ENCODE measurements at places on chromosomes 5 and 9. TPM values are rescaled to one million over a fixed set of nuclear protein-coding genes. Genes with fewer than 3 reads are reported as not detected.

- H3K36me3 ChIP-seq: no peaks in the 10 kb centered on the region
- H3K4me1 ChIP-seq: no peaks in the 10 kb centered on the region
- H3K27me3 ChIP-seq: no peaks in the 10 kb centered on the region
- H3K4me3 ChIP-seq: no peak overlapping the region
Measured at GRCh38 chr5:92320446-92320845, 937.3 kb upstream of the ARRDC3 start.

GRCh38 chr5:119255571-119256356 lies 100.1 kb upstream of the TNFAIP8 start:
- H3K4me3 ChIP-seq: no peak overlapping the region
- H3K27ac ChIP-seq: no peak overlapping the region
- H3K4me1 ChIP-seq: peaks cover 2% of the 10 kb centered on the region
- DNase-seq: peak; percentile 19
- no peaks in the 10 kb centered on the region for H3K36me3 ChIP-seq

- DNase-seq: no peak
- H3K27me3 ChIP-seq: no peaks in the 10 kb centered on the region
- H3K36me3 ChIP-seq: 0 out of 2 replicates have a peak, but pooled peaks cover 2% of the 10 kb centered on the region
- no peak overlapping the region for H3K4me3 ChIP-seq
Measured at GRCh38 chr9:97484134-97484533, 17.3 kb upstream of the TMOD1 start.

GRCh38 chr5:116382032-116382873 lies 192.4 kb downstream of the SEMA6A start:
- no peak overlapping the region for H3K4me3 ChIP-seq
- DNase-seq: no peak
- H3K27ac ChIP-seq: no peak overlapping the region
- H3K36me3 ChIP-seq: no peaks in the 10 kb centered on the region

- no peak overlapping the region for H3K4me3 ChIP-seq
- H3K27me3 ChIP-seq: no peaks in the 10 kb centered on the region
- H3K4me1 ChIP-seq: no peaks in the 10 kb centered on the region
- DNase-seq: no peak
Measured at GRCh38 chr5:176481711-176482110, 33.5 kb downstream of the FAF2 start.

GRCh38 chr9:22975951-22976350 lies 529.3 kb downstream of the DMRTA1 start:
- no peaks in the 10 kb centered on the region for H3K27me3 ChIP-seq
- no peak overlapping the region for H3K4me3 ChIP-seq
- H3K36me3 ChIP-seq: no peaks in the 10 kb centered on the region
- no peaks in the 10 kb centered on the region for H3K4me1 ChIP-seq
- no peak for DNase-seq
- H3K27ac ChIP-seq: no peak overlapping the region

GRCh38 chr5:39214912-39215709 lies 4.3 kb downstream of the FYB1 start:
- H3K27ac ChIP-seq: no peak overlapping the region
- H3K36me3 ChIP-seq: no peaks in the 10 kb centered on the region
- no peaks in the 10 kb centered on the region for H3K4me1 ChIP-seq
- no peak for DNase-seq
- H3K27me3 ChIP-seq: no peaks in the 10 kb centered on the region
- H3K4me3 ChIP-seq: no peak overlapping the region

DNA sequence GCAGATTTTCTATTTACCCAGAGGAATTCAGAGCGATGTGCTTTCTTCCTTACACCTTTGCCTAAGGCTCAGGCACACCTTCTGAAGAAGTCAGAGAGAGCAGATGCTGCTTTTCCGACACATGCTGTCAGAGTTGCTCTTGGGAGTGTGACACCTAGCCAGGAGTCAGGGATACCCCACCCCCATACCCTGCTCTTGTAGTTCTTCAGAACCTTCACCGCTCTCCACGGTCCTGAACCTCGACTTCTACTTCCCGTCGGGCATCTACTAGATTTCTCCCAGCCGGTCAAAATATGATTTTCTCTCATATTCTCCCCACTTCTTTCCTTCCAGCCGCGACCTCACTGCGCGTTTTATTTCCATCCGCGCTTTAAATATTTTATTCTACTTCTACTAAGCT lies 1.7 kb downstream of the GRIN3A start:
- peaks cover 5% of the 10 kb centered on the region for H3K27me3 ChIP-seq
- no peak overlapping the region for H3K4me3 ChIP-seq
- H3K4me1 ChIP-seq: no peaks in the 10 kb centered on the region
- no peak overlapping the region for H3K27ac ChIP-seq
- DNase-seq: no peak
- H3K36me3 ChIP-seq: no peaks in the 10 kb centered on the region

- no peak overlapping the region for H3K4me3 ChIP-seq
- peaks cover 9% of the 10 kb centered on the region for H3K4me1 ChIP-seq
- no peak for DNase-seq
- H3K27me3 ChIP-seq: no peaks in the 10 kb centered on the region
- H3K36me3 ChIP-seq: no peaks in the 10 kb centered on the region
Measured at GRCh38 chr9:91825422-91825821, 124.6 kb downstream of the ROR2 start.

Gene OLFM1
- 3.5 TPM for total RNA-seq

DNA sequence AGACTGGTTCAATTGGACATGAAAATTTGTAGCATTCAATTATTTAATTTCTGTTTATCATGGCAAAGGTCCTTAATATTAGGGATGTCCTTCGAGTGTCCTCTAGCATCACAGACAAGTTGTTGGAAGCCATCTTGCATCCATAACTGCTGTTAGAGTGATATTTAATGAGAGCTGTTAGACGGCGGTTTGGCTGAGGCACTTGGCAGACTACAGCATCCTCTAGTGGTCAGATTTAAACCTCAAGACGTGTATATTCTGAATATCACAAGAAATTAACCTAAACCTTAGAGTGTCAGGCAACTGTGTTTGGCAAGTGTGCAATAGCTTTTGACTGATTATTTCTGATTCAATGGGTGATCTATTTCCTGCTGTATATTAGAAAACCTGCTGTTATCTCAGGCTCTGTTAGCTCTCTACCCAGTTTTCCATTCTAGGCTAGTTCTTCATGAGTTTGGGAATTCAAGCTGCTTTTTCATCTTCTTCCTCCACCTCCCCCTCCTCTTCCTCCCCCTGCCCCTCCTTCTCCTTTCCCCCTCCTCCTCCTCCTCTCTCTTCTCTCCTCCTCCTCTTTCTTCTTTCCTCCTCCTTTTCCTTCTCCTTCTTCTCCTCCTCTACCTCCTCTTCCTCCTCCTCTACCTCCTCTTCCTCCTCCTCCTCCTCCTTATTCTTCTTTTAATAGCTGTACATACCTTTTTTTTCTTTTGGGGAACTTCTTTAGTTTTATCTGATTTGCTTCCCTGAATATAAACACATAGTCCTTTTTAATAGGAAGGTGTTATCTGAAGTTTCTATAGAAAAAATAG lies 8.6 kb downstream of the SPINK1 start:
- no peaks in the 10 kb centered on the region for H3K36me3 ChIP-seq
- H3K27me3 ChIP-seq: peaks cover 17% of the 10 kb centered on the region
- H3K4me1 ChIP-seq: no peaks in the 10 kb centered on the region
- no peak overlapping the region for H3K4me3 ChIP-seq
- no peak overlapping the region for H3K27ac ChIP-seq
- peak; percentile 60 for DNase-seq

DNA sequence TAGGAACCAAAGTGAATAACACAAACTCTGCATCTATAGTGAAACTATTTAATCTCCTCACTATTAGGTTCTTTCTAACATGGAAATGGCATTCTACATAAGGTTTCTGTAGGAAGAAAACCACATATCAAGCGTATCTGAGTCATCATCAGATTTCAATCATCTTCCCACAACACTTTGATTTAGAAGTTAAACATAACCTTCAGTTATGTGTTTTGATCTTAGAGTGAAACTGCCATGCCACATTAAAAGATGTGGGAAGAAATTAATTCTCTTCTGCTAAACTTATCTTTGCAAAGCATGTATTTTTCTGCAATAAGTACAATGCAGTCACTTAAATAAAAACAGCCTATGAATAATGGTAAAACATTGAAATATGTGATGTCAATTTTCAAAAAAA lies 55.0 kb downstream of the MEF2C start:
- DNase-seq: no peak
- H3K27me3 ChIP-seq: no peaks in the 10 kb centered on the region
- peaks cover 34% of the 10 kb centered on the region for H3K4me1 ChIP-seq
- no peak overlapping the region for H3K4me3 ChIP-seq

GRCh38 chr5:82641331-82642003 lies 363.3 kb upstream of the RPS23 start:
- no peaks in the 10 kb centered on the region for H3K27me3 ChIP-seq
- no peak overlapping the region for H3K4me3 ChIP-seq
- H3K36me3 ChIP-seq: no peaks in the 10 kb centered on the region
- H3K27ac ChIP-seq: no peak overlapping the region
- peaks cover 27% of the 10 kb centered on the region for H3K4me1 ChIP-seq

Gene NUTM2G
- total RNA-seq: not detected

- no peak overlapping the region for H3K4me3 ChIP-seq
- no peaks in the 10 kb centered on the region for H3K27me3 ChIP-seq
- no peak for DNase-seq
- no peak overlapping the region for H3K27ac ChIP-seq
- no peaks in the 10 kb centered on the region for H3K4me1 ChIP-seq
- H3K36me3 ChIP-seq: no peaks in the 10 kb centered on the region
Measured at GRCh38 chr5:116455061-116455460, 119.6 kb downstream of the SEMA6A start.

- H3K4me1 ChIP-seq: peaks cover 22% of the 10 kb centered on the region
- H3K4me3 ChIP-seq: no peak overlapping the region
- no peak overlapping the region for H3K27ac ChIP-seq
- peaks cover 25% of the 10 kb centered on the region for H3K36me3 ChIP-seq
- no peak for DNase-seq
Measured at GRCh38 chr9:127793093-127793708, 7.4 kb downstream of the CDK9 start.

Gene BTNL8
- not detected for total RNA-seq

Gene ALDH7A1
- total RNA-seq: 93.2 TPM

DNA sequence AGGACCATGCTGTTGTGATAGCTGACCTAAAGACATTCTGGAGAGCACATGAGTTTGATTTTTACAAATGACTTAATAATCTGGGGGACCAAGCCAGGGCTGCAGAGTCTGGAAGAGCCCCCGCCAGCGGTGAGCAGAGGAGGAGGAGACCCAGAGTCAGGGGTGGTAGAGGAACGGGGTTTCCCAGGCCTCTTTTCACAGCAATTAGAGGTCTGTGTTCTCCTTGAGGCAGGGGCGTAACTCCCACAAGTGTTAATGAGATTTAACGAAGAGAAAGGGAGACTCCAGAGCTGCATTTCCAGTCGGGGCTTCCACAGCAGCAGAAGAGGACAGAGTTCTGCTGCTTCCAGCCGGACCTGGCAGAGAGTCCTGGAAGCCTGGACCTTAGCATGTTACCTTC lies 137.9 kb upstream of the SLC24A2 start:
- peaks cover 20% of the 10 kb centered on the region for H3K27me3 ChIP-seq
- DNase-seq: no peak
- no peaks in the 10 kb centered on the region for H3K36me3 ChIP-seq
- no peak overlapping the region for H3K4me3 ChIP-seq

Gene CCDC171
- 2.6 TPM for total RNA-seq

DNA sequence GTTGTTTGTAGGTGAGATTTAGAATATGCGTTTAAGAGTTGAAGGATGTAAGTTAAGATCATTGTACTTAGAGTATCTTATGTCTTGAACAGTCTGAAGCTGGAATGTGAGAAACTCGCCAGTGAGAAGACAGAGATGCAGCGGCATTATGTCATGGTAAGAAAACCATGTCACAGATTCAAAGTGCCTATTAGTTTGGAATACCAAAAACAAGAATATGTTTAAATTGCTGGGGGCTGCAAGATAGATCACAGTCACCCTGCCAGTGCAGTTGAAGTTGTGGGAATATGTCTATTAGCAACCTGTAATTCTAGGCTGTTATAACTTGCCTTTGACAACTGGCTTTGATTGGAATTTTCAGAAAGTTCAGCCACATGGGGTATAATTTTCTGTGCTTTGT lies 3.0 kb downstream of the TLE4 start:
- H3K27ac ChIP-seq: no peak overlapping the region
- DNase-seq: no peak
- no peak overlapping the region for H3K4me3 ChIP-seq
- no peaks in the 10 kb centered on the region for H3K27me3 ChIP-seq
- no peaks in the 10 kb centered on the region for H3K4me1 ChIP-seq

Gene LCNL1
- 0.44 TPM for total RNA-seq

GRCh38 chr9:83238871-83239640 lies 176.1 kb upstream of the RASEF start:
- no peak for DNase-seq
- H3K36me3 ChIP-seq: no peaks in the 10 kb centered on the region
- H3K4me3 ChIP-seq: no peak overlapping the region
- no peaks in the 10 kb centered on the region for H3K27me3 ChIP-seq
- no peaks in the 10 kb centered on the region for H3K4me1 ChIP-seq

DNA sequence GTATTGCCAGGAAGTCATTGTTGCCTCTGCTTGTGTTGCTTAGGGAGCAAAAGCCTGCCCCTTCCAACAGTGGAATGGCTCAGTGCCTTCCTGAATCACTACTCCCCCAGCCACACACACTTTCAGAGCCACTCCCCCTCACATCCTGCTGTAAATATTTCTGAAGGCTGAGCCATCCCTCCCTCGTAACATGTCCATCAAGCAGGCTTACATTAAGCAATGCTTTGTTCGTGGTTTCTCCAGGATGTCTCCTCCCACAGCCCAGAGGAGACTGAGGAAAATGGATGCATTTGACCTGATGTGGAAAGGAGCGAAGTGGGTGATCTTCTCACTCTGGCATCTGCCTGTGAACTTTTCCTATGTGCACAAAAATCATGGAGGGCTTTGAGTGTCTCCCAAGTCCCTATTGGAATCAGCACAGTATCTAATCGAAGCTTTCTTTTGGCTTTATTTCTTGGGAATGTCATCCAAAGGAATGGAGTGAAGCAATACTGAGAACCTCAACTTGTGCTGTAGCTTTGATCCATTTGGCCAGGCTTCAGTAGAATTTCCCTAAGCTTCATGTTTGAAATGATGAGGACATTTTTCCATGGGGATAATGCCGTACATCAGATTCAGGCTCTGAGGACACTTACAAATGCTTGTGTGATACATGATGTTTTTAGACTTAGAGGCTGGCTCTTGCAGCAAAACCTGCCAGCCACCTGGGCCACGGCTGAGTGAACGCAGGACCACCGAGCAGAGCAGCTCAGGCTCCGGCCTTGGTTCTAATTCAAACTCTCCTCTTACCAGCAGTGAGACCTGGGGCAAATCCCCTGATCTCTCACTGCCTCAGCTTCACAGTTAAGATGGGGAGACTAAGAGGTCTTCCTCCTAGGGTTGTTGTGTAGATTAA lies 389.1 kb downstream of the ENC1 start:
- no peak overlapping the region for H3K4me3 ChIP-seq
- no peaks in the 10 kb centered on the region for H3K4me1 ChIP-seq
- H3K27me3 ChIP-seq: no peaks in the 10 kb centered on the region
- H3K36me3 ChIP-seq: no peaks in the 10 kb centered on the region
- no peak overlapping the region for H3K27ac ChIP-seq

- H3K4me1 ChIP-seq: peaks cover 14% of the 10 kb centered on the region
- H3K27ac ChIP-seq: no peak overlapping the region
- no peak for DNase-seq
- peaks cover 3% of the 10 kb centered on the region for H3K27me3 ChIP-seq
- H3K36me3 ChIP-seq: no peaks in the 10 kb centered on the region
Measured at GRCh38 chr5:107538805-107539445, 131.8 kb downstream of the EFNA5 start.

Measured in HCT116 (cell line).